GM23248 (cell line): ENCODE measurements at places on chromosomes 5 and 9. TPM values are rescaled to one million over a fixed set of nuclear protein-coding genes. Genes with fewer than 3 reads are reported as not detected.
A peak's percentile ranks its signal among the peaks of the same experiment; 100 is the strongest.

GRCh38 chr5:44887722-44888121, 79.0 kb downstream of the MRPS30 start:
- DNase-seq, result no peak

DNA sequence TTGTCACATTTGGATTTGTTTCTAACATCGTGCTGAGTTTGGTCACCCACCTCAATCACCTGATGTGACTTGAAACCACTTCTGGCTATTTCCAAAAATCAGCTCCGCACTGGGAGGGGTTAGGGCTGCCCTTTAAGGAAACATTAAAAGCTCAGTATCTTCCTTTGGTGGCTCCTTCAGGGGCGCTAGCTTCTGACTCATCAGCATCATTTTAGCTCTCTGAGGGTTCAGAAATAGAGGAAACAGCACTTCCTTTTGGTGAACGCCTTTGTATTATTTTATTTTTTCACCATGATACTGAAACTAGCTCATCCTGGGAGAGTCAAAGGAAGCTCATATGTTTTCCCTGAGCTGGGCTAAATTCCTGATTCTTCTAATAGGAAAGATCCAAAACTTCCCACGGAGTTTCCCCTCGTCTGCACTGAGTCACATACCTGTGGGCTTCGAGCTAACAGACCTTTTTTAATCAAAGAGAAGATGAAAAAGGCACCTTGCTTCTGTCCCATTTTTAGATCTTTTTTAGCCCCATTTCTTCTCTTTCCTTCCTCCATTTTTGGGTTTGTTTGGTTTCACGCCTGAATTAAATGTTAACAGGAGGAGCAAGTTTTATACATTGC, 48.2 kb downstream of the ROPN1L start:
- DNase-seq, result peak; percentile 58

DNA sequence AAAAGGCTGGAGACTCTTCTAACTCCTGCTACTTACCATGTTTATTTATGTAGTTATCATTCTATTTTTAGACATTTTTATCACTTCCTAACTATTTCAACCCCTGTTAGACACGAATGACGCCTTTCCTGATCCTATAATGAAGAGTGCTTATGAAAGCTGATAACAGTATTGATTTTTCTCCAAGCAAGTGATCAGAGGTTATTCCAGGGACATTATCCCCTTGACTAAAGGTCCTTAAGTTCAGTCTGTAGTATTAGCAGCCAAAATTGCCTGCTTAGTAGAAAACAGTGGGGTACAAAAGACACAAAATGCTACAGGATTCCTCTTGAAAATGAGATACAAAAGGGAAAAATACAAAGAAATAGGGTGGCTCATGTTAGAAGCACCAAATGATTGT, 235.6 kb downstream of the DNAH5 start:
- DNase-seq, result no peak

DNA sequence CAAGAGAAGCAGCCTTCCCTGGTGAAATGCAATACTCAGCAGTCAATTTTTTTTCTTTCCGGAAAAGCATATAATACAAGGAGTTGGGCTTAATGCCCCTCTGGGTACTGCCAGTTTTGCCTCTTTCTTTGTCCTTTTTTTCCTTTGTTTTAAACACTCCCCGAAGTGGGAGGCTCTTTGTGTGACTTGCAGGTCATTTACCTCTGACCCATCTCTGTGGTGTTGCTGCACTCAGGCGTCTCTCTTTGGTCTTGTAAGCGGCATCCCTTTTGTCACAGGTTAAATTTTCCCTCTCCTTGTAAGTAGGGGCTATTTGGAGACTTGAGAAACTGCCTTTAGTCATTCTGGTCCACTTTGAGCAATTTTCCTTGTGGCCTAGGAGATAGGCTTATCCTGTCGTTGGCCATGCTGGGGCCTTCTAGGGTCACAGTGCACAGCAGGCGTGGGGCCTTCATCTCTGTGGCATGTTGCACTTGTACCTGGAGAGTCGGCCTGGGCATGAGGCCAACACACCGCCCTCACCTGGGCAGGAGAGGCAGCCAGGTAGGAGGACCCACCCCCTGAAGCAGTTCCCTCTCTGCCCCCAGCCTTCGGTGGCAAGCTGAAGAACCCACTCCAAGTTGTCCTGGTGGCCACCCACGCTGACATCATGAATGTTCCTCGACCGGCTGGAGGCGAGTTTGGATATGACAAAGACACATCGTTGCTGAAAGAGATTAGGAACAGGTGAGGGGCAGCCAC, 27.7 kb upstream of the CTSL start:
- no peak for DNase-seq

DNA sequence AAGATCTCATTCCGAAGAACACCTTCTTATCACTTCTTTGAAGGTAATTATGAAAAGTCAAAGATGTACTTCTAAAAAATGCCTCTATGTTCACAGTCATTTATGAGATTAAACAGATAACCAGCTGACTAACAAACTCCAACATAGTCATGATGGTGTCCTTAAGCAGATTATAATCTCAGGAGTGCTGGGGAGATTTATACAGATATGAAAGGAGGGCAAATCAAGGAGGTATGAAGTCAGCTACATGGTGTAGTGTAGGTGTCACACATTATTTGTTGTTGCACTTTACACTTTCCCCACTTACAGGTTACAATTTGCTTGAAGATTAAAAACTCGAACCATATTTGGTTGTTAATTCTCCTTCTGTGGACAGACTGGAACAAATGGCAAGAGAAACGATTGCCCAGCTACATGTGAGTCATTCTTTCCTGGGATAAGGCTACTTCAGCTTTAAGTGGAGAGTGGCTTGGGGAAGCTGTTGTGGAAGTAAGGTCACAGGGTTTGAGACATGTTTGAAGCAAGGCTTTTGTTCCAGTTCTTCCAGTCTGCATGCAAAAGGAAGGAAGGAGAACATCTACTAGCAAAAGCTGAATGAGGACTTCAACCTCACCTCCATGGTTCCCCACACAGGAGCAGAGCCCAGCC, 320.1 kb downstream of the ADGRV1 start:
- peak; percentile 44 for DNase-seq

DNA sequence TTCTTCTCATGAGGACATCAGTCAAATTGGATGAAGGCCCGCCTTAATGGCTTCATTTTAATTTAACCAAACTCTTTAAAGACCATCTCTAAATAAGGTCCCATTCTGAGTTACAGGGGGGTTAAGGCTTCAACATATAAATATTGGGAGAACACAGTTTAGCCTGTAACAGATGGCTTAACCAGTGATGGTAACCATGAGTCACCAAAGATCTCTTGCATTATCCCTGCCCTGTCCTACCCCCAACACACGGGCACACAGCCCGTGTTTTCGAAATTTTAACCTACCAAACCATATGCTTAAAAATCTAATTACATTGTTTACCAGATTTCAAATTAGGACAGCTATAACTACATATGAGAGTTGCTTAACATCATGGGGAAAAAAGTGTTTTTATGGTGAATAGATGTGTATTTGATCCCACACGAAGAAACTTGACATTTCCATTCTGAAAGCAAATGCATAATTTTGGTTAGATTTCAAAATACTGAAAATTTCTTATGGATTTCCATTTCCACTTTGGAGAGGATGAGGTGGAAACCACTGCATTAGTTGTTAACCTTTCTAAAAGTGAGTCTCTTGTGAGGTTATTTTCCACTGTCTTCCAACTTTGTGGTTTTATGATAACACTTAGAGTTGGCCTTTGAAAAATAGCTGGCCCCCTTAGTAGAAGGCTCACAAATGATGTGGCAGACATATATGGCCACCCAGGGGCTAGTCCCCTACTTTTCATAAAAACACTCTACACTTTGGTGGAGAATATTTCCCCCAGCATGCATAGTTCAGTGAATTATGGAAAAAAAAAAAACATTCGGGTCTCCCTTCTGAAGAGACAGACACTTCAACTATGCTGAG, 849.3 kb downstream of the TLE1 start:
- DNase-seq, result no peak

GRCh38 chr5:43680286-43680685, 77.3 kb downstream of the NNT start:
- no peak for DNase-seq

DNA sequence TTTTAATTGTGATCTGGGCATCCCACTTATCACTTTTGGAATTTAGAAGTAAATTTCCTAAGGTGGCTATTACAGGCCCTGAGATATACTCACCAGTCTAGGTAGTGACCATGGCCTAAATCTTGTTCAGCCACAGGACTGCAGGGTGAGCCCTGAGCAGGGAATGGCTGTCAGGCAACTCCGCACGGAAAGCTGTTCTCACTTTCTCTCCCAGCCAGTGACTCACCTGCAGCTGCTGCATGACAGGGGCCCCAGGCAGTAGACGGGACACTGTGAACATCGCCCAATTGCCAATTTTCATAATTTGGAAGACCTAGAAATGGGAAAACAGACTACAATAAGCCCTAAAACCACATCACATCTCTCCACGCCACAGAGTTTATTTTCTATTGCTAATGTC, 69.6 kb upstream of the TAF1L start:
- peak; percentile 62 for DNase-seq

TAF11L6 gene
- polyA plus RNA-seq, result not detected in 2 replicates

OR1Q1 gene
- 0.26 TPM in 1 of 2 replicates, not detected in the other for polyA plus RNA-seq

ENTPD2 gene
- polyA plus RNA-seq, result not detected in 2 replicates

TAF11L5 gene
- polyA plus RNA-seq, result not detected in 2 replicates
